ENCODE measurements at places on chromosomes 16 and 17.

GRCh38 chr17:39145143-39145542 lies 6.3 kb downstream of the PLXDC1 start:
- no peak for DNase-seq

- DNase-seq, result peak; percentile 69
Measured at GRCh38 chr17:51166198-51166986, at the start of gene NME2. TSS of gene NME2 (plus strand) at chr17:51166411. CDS start at chr17:51166831, 420 bp downstream.

DNA sequence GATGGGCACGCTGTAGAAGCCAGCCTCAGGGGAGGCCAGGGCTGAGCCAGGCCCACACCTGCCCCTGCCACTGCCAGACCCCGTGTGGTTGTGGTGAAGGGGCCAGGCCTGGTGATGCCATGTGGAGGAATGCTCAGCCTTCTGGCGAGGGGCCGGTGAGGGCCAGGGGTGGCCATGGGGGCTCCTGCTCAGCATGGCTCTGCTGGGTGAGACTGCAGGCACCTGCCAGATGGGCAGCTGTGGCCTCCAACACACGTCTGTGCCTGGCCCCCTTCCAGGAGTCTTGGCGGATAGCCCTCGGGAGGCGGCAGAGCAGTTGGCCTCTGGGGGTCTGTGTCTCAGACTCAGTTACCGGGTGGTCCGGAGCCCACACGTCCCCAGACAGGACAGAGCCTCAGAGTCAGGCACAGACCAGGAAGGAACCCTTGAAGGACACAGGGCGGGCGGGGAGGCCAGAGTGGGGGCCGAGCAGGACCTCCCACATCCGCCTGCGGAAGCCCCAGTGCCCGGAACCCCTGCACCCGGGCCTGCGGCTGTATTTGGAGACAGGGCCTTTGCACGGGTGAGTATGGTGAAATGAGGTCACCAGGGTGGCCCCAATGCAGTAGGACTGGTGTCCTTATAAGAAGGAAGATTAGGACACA lies 22.5 kb upstream of the CHMP6 start:
- DNase-seq, result no peak

DNA sequence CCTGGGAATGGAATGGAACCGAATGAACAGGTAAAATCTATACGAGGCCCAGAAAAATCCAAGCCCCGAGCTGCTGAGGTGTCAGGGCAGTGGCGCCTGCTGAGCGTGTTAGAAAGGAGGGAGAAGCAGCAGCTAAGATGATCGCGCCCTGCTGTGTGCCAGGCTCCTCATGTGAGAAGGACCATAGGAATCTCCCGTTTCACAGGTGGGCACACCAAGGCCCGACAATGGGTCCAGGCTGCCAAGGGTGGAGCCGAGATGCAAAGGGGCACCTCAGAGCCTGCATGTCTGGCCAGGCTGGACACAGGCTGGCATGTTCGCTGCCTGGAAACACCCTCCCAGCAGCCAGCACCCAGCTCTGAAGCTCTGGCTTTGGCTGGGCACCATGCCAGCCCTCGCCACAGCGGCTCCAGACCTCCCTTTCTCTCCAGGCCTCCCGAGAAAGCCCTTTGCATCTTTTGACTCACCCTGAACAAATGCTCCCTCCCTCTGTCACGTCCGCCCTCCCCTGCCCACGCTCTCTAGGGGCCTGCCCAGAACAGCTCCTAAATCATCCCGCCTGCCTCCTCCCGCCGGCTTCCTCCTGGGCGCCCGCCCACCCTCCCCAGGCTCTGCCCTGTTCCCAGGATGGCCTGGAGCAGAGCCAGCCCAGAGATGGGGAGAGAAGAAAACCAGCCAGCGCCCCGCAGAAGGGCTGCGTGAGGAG lies 217.8 kb upstream of the GSE1 start:
- peak; percentile 57 for DNase-seq

All from NCI-H524 treated with DMSO at 0.1 percent for 48 hours (cell line).